PC-9 (cell line): ENCODE measurements at places on chromosomes 1 and 21. TPM values are rescaled to one million over a fixed set of nuclear protein-coding genes. Genes with fewer than 3 reads are reported as not detected.

Gene NEK2
- total RNA-seq: 56.0 and 60.5 TPM in 2 replicates

Gene EDN2
- total RNA-seq: 0.43 and 0.48 TPM in 2 replicates

Gene LCA5L
- total RNA-seq: 1.8 and 2.4 TPM in 2 replicates

Gene HES5
- not detected in 2 replicates for total RNA-seq

Gene TMCC2
- 0.79 and 0.80 TPM in 2 replicates for total RNA-seq

Gene RHBDL2
- 31.6 and 36.9 TPM in 2 replicates for total RNA-seq

Gene DNAI4
- total RNA-seq: 8.2 and 12.6 TPM in 2 replicates

Gene ADGRL4
- total RNA-seq: not detected in 2 replicates

Gene OR2L13
- not detected in 2 replicates for total RNA-seq

DNA sequence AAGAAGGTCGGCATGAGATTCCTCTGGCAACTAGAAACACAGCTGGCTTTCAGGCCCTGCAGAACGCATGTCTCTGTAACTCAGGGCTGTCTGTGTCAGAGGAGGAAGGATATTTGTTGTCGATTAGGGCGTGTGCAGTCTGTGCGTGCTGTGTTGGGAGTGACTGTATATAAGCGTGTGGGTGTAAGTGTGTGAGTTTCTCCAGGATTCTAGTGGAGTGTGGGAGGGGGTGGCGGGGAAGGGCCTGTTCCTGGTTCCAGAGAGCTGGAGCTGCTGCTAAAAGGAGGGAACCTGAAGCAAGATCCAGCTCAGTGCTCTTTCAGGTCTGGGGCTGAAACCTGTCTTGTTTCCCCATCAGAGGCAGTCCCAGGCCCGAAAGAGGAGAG, 74.3 kb downstream of the SLC16A1 start:
- no peak overlapping the region for H3K4me3 ChIP-seq
- DNase-seq: no peak

- H3K36me3 ChIP-seq: peaks cover 6% of the 10 kb centered on the region; the same call in 1 of the 2 replicates
- H3K4me3 ChIP-seq: no peak overlapping the region
- H3K4me1 ChIP-seq: no peaks in the 10 kb centered on the region
- H3K27ac ChIP-seq: no peak overlapping the region
Observed at GRCh38 chr1:12009318-12009947, 9.9 kb upstream of the MIIP start.

DNA sequence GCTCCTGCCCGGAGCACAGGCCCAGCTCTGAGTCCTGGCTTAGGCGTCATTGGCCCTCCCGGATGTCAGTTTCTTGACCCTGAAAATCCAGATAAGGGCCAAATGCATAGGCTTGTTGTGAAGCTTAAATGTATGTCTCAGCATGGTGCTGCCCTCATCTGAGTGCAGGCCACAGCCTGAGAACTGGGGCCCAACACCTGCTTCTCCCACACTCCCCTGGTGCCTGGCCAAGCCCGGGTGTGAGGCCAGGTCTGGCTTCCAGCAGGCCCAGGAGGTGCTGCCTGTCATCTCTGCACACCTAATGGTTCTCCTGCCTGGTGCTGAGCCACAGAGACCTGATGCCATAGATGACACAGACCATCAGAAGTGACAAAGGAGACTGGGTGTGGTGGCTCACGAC, 14.0 kb downstream of the MX2 start:
- H3K4me1 ChIP-seq: no peaks in the 10 kb centered on the region
- H3K27me3 ChIP-seq: no peaks in the 10 kb centered on the region
- H3K4me3 ChIP-seq: no peak overlapping the region
- no peak overlapping the region for H3K27ac ChIP-seq
- DNase-seq: no peak

DNA sequence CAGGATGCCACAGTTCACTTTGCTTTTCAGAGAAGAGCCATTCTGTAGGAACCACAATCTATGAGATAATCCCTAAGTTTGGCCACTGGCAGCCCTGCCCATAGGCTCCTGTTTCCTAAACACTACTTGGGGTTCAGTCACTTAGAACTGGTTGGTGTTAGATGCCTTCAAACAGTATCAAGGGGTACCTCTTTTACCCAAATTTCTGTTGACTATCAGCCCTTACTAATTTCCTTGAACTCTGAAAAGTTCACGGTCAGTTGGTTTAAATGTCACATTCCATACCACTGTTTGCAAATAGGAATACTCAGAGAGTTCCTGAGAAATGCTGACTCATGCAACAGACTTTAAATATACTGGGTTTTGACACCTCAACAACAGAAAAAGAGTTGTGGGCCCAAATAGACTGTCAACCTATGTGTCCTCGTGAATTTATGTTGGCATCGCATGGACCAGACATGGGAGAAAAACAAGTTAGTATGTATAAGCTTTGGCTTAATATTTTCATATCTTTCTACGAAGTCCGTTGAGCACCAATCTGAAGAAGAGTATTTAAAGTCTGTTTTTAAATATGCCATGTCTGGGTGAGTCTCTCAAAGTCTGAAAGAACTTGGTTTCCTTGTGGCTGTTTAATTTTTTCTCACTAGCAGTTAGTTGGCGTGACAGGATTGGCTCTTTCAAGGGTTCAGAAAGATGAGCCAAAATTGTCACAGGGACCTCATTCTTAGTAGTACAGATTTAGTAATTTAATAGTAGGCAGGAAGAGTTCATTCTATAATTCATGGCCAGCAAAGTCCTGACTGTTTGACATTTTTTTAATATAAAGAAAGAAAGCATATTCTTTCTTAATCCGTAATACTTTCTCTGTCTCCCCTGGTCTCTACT, 56.5 kb upstream of the ZNF326 start:
- H3K4me1 ChIP-seq: peaks cover 35% of the 10 kb centered on the region
- peaks cover 40% of the 10 kb centered on the region for H3K36me3 ChIP-seq
- H3K27ac ChIP-seq: peak overlapping the region; percentile 58

DNA sequence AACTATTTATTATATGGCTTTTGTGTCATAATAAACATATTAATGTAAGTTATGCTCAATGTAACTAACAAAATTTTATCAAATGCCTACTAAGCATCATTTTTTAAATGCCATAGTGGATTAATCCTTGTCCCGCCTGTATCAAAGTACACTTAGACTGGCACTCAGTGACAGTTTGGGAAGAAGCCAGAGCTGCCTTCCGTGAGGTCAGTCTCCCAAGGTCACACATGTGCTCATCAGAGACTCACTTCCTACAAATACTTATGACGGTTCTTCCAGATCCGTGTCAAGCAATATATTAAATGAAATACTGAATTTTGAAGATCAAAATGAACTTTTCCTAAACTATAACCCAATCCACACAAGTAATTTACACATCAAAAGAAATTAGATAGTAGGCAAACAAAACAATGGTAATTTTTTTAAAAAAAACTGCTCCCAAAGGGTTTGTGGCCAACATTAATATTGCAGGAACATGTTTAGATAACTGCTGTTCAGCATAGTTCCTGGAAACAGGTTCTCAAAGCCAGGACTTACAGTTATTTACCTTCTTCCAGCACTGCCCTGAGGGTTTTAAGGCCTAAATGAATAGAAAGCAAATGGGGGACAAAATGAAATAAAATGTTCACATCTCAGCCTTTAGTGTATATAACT, 27.2 kb downstream of the WLS start:
- H3K27me3 ChIP-seq: no peaks in the 10 kb centered on the region
- peaks cover 6% of the 10 kb centered on the region for H3K4me1 ChIP-seq
- H3K36me3 ChIP-seq: no peaks in the 10 kb centered on the region
- no peak overlapping the region for H3K27ac ChIP-seq

DNA sequence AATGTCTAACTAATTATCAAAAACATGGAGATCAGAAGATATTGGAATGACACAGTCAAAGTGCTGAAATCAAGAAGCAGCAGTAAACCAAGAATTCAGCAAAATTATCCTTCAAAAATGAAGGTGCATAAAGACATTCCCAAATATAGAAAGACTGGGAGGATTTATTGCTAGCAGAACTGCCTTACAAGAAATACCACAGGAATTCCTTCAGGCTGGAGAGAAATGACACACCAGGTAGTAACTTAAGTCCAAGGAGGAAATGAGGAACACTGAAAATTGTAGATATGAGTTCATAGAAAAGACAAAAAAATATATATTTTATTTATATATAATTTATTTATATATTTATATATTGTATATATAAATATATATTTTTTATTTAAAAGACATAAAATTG, 217.2 kb downstream of the RPS6KC1 start:
- H3K4me3 ChIP-seq: no peak overlapping the region
- no peak overlapping the region for H3K27ac ChIP-seq
- no peaks in the 10 kb centered on the region for H3K27me3 ChIP-seq
- H3K36me3 ChIP-seq: no peaks in the 10 kb centered on the region
- DNase-seq: no peak

DNA sequence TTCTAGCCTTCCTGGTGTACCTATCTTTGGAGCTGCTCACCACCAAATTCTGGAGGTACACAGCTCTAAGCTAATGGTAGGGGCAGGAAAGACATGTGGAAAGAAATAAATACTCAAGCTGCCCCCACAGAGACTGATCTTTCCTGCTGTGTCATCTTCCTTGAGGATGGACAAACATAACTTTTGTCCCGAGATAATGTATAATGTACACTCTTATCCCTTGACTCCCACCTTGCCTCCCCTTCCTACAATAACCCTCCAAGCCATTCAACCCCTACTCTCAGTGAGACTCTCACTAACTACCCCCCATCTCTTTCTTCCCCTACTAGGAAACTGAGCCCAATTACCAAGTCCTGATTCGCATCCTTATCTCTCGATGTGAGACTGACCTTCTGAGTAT, 12.2 kb downstream of the ANXA9 start:
- DNase-seq: no peak
- H3K27ac ChIP-seq: no peak overlapping the region
- H3K4me3 ChIP-seq: no peak overlapping the region
- H3K36me3 ChIP-seq: no peaks in the 10 kb centered on the region
- no peaks in the 10 kb centered on the region for H3K27me3 ChIP-seq
- H3K4me1 ChIP-seq: 0 out of 2 replicates have a peak, but pooled peaks cover 5% of the 10 kb centered on the region

DNA sequence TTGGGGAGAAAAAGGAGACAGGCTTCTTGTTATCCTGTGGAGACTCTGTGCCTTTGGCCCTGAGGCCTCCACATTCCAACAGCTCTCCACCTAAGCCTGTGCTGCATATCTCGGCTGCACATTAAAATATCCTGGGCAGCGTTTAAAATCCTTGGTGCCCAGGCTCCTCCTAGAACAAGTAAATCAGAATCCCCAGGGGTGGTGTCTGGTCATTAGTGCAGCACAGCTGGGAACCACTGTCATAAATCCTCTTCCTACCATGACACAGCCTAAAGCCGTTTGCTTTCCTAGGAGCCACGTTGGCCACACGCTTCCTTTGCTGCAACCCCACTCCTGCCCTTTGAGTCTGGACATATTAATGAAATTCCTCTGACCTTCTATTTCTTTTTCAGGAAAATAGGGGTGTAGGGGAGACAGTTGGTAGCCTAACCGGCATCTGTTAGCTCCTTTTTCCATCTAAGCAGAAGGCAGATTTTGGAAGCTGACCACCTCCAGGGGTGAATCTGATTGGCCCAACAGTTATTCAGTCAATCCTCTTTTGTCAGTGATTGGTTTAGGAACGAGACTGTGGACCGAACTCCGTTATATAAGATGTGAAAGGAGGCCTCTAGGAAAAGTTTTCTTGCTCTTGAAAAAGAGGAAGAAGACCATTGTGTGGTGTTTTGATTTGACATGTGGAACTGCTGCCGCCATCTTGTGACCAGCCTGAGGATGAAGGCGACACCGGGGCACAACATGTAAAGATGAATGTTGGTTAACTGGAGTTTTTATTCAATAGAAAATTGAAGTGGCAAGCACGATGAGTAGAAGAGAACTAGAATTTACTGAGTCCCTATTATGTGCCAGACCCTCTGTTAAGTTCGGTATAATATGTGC, 41.9 kb downstream of the JUN start:
- H3K4me3 ChIP-seq: no peak overlapping the region
- no peak overlapping the region for H3K27ac ChIP-seq
- H3K36me3 ChIP-seq: no peaks in the 10 kb centered on the region
- DNase-seq: no peak
- peaks cover 26% of the 10 kb centered on the region for H3K4me1 ChIP-seq
- no peaks in the 10 kb centered on the region for H3K27me3 ChIP-seq

DNA sequence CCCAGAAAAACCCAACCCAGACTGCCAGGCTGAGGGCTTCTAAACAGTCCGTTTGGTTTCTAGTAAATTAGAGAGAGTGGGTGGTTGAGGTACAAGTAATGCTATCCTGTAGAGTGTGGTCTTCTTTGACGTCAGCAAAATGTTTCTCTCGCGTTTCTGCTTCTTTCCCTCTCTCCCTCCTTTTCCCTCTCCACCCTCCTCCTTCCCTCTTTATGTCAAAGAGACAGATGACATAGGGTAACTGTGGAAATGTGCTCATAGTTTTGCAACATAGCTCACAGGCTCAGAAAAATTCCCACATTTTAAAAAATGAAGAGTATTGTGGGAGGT, 158.3 kb downstream of the TOMM20 start:
- H3K4me3 ChIP-seq: no peak overlapping the region
- DNase-seq: no peak
- no peaks in the 10 kb centered on the region for H3K27me3 ChIP-seq
- 0 out of 2 replicates have a peak overlapping the region, but pooled peaks have one; percentile 10 for H3K27ac ChIP-seq
